Large intestine (tissue), 12 donors: ENCODE measurements at places on chromosomes 4 and X. TPM values are rescaled to one million over a fixed set of nuclear protein-coding genes. Genes with fewer than 3 reads are reported as not detected.

SSX4B gene
- not detected for polyA plus RNA-seq

- no peak for DNase-seq
Measured at GRCh38 chr4:5188130-5188529, 136.8 kb downstream of the STK32B start.

GRCh38 chrX:150489359-150490015 lies 78.9 kb upstream of the MTM1 start:
- DNase-seq = no peak

DNA sequence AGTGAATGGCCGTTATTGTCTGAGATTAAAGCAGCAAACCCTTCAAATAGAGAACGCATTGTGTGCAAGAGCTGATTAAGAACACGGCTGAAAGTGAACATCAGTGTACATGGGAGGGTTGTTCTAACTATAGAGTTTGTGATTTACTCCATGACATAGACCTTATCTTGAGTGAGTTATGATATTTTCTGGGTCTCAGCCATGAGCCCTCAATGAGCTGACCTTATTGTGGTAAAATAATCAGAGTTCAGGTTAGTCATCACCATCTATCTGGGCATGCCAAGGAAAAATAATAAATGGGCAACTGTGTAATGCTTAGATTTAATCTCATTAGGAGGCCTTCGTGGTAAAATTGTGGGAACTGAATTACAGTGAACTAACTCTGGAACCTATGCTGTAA lies 33.2 kb upstream of the CLDN24 start:
- DNase-seq = no peak

SH2D1A gene
- polyA plus RNA-seq = 0.82 TPM

- no peak for DNase-seq
Measured at GRCh38 chr4:109334129-109335105, 32.0 kb upstream of the COL25A1 start.

GRCh38 chr4:75036046-75036830 lies 103.3 kb downstream of the PARM1 start:
- no peak for DNase-seq

SPP1 gene
- 65.6 TPM for polyA plus RNA-seq

NMU gene
- polyA plus RNA-seq = 1.3 TPM

- DNase-seq = no peak
Measured at GRCh38 chrX:21766101-21766500, 8.2 kb upstream of the SMPX start.

ETDA gene
- polyA plus RNA-seq = not detected

STATH gene
- polyA plus RNA-seq = not detected

DNA sequence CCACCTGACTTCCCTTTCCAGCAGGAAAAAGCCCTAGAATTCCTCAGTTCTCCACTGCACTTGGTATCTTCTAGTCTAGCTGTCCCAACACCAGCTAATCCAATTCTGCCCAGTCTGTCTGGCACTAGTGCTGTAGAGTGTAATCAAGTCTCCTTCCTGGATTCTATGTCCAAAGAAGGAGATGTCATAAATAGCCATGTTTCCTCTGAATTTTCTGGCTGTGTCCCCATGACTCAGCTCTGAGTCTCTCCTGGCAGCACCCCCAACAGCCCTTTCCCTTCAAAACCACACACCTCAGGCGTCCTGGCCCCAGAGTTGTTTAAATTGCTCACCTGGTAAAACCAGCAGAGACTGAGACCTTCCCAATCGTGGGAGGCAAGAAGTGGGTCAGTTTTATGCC lies 197.2 kb downstream of the GRXCR1 start:
- DNase-seq = no peak

DNA sequence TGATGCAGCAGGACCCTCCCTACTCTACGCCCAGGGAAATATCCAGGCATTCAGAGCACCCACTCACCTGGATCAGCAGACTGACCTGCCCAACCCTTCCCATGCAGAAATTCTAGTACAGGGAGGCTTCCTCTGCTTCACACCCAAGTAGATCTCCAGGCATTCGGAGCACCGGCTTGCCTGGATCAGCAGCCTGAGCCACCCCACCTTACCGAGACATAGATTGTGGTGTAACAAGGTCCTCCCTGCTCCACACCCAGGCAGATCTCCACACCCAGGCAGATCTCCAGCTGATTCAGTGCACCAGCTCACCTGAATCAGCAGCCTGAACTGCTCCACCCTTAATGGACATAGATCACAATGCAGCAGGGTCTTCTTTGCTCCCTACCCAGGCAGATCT lies 215.1 kb upstream of the CPEB2 start:
- no peak for DNase-seq

YTHDC1 gene
- 119 TPM for polyA plus RNA-seq

DNA sequence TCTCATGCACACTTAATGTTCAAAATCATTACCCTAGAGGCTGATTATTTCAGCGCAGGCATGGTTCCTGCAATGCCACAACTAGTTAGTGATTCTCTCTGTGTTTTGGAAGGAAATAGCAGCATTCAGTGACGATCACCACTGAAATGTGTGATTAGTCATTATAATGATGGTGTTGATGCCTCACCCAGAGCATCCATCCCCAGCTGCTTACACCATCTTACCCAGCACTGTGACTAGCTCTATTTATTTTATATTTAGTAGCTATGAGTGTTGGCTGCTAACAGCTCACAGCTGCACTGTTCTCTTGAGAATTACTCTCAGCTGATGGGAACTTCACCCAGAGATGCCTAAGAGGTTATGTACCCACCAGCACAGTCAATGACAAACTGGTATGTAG lies 60.5 kb upstream of the TSPAN7 start:
- no peak for DNase-seq

GASK1B gene
- polyA plus RNA-seq = 39.6 TPM

GRCh38 chr4:48031802-48032525 lies 15.4 kb downstream of the NIPAL1 start:
- peak; percentile 53 for DNase-seq

GPC4 gene
- 12.4 TPM for polyA plus RNA-seq
